ENCODE measurements at places on chromosomes 12 and 14. TPM values are rescaled to one million over a fixed set of nuclear protein-coding genes. Genes with fewer than 3 reads are reported as not detected.

DNA sequence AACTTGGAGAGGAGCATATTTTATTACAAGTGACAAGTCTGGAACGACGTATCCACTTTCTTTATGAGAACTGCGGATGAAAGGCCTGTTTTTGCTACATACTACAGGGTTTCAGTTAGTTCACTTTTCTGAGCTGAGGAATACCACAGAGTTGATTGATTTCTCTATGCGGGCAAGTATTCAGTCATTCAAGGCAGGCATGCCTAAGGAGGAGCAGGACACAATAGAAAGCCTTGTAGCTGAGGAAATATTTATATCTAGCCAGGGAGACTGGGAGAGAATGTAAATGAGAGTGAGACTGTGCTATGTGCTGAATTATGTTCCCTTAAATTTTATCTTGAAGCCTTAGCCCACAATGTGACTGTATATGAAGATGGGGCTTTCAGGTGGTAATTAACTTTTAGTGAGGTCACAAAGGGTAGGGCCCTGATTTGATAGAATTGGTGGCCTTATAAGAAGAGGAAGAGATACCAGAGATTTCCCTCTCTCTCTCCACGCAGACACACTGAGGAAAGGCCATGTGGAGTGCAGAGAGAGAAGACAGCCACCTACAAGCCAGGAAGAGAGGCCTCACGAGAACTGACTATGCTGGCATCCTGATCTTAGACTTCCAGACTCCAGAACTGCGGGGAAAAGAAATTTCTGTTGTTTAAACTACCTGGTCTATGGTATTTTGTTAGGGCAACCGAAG lies 459.0 kb upstream of the ATP2B1 start:
- DNase-seq, result no peak

DNA sequence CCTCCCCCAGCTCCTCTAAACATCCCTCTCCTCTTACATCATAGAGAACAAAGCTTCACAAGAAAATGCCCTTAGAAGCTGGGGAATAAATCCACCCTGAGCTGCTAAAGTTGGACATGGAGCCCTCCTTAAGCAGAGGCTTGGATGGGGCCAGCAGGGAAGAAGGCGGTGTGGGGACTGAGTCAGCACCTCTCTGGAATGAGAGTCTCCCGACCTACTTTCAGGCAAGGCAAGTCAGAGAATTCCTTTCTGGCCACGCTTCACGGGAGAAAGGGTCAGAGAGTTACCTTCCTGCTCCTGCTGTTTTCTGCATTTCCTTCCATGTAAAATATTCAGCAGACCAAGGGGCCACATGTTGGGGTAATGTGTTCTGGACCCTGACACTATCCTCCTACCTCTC lies 113.3 kb upstream of the PRB2 start:
- DNase-seq, result no peak

Gene MAPKAPK5
- 26.2 TPM for total RNA-seq

DNA sequence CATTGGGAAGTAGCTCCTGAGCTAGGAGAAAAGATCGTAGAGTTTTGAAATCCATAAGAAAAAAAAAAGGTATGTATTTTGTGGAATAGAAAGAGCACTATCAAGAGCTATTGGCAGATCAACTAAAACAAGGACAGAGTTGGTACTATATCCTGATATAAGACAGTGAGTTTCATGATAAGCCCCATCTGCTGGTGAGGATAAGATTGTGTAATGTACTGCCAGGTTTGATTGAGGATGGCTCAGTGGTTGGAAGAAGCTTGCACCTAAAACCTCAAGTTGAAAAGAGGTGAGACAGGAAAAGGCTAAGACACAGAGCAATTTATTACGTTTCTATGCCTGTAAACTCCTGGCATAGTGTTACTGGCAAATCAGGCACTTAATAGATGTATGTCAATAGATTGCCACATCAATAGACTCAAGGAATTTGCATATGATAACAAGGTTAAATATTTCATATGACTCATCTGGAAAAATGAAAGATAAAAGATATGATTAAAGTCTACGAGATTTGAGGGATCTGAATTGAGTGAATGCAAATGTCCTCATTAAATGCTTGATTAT lies 525.6 kb downstream of the FLRT2 start:
- DNase-seq, result no peak

DNA sequence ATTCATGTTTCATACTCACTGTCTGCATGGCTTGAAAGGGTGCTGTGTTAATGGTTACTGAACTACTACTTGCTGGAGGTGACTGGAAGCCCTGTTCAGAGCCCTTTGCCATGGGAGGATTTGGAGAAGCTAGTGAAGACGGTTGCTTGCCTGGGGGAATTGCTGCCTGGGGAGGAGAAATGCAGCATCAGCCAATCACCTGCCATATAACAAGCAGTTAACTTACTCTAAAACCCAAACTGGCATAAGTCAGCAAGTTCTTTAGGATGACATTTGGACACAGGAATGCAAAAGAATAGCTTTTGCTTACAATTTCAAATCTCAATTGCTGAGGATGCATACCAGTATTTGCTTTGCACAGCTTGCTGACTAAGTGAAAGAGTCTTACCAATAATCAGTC lies 23.4 kb upstream of the IPO8 start:
- no peak for DNase-seq

GRCh38 chr12:6294156-6295093 lies 16.1 kb upstream of the PLEKHG6 start:
- no peak for DNase-seq

Gene TIMELESS
- 3.2 TPM for total RNA-seq

Gene KRT80
- not detected for total RNA-seq

Gene KLRG1
- total RNA-seq, result 5.8 TPM

- DNase-seq, result peak; percentile 89
These were observed at the start of gene PTMS for GRCh38 chr12:6765634-6766581. TSS of gene PTMS (plus strand) at chr12:6766363. CDS start at chr12:6766706, 343 bp downstream.

- no peak for DNase-seq
These were observed 99.9 kb downstream of the BCAT1 start for GRCh38 chr12:24848941-24849477.

- no peak for DNase-seq
These were observed 251.5 kb downstream of the FOXN3 start for GRCh38 chr14:89165189-89166181.
